NCI-H187 treated with DMSO at 0.1 percent for 48 hours (cell line): ENCODE measurements at places on chromosomes 12 and 14.

DNA sequence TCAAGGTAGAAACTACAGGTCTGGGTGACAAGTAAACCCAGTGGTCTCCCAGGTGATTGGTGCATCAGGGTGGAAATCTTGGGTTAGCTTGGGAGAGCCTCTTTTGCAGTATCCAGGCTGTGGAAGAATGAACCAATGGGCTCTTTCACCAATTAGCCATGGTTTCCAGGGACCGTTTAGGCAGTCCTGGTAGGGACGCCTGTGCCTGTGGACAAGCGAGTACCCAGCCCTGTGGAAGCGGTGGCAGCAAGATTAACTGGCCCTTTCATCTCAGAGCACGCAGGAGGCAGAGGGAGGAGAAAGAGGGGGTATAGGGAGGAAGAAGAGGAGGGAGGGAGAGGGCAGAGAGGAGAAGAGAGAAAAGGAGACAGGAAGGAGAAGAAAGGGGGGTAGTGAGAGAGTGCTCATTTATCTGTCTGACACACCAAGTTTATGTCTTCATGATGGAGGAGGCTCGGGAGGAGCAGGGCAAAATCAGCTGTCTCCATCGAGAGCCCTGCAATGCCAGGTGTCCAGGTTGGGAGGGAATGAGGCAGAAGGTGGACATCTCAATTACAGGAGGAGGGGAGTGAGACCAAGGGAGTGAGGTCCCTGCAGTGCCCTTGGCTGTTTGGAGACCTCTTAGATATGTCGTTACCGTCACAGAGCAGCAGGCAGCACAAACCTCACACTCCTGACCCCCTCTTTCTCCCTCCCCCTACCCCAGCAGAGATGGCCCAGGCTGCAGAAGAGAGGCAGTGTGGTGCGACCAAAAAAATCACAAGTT lies 4.6 kb upstream of the ZDHHC22 start:
- no peak for DNase-seq

DNA sequence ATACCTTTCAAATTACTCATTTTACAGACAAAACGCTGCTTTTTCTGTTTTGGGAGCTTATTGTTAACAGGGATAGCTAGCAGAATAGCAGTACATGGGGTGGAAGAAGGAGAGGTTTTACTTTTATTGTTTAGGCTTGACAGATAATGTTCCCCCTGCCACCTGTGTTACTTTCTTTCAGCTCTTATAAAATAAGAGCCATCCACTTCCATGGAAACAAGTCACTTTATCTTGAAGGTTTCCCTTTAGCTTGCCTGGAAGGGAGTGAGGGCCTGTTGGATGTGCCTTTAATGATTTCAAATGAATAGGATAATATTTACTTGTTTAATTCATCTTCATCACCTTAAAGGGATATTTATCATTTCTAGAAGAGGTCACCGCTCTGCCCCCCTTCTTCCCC lies 23.3 kb downstream of the GPATCH2L start:
- DNase-seq = no peak

DNA sequence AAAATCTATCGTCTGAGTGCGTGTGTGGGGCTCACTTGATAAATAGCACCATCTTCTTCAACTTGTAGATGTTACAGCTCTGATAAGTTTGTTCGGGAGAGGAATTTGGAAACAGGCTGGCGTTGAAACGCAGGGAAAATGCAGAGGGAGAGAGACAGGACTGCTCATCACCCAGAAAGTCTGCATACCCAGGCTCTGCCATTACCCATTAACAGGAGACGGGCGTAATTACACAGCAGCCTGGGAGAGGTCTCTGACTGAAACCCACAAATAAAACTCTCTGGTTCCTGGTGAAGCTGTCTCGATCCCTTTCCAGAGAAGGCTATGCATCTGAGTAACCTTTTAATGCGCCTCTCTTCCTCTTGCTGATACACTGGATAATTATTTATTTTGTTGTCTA lies 547.3 kb downstream of the BCL11B start:
- no peak for DNase-seq

DNA sequence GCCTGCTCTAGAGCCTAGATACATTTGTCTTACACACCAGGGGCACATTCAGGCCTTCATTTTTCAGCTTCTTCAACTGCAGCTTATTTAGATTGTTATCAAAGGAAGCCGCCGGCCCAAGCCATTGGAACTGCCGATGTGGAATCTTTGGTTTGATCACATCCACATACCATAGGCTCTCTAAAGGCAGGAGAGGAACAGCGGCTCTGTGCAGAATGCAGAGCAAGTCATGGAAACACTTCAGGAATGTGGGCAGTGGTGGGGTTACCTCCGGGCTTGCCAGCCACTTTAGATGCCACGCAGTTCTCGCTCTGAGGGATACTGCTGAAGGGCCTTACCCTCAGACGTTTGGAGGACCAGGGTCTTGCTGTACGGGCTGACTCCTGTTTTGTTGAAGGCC lies 53.4 kb upstream of the PYGL start:
- DNase-seq = no peak

DNA sequence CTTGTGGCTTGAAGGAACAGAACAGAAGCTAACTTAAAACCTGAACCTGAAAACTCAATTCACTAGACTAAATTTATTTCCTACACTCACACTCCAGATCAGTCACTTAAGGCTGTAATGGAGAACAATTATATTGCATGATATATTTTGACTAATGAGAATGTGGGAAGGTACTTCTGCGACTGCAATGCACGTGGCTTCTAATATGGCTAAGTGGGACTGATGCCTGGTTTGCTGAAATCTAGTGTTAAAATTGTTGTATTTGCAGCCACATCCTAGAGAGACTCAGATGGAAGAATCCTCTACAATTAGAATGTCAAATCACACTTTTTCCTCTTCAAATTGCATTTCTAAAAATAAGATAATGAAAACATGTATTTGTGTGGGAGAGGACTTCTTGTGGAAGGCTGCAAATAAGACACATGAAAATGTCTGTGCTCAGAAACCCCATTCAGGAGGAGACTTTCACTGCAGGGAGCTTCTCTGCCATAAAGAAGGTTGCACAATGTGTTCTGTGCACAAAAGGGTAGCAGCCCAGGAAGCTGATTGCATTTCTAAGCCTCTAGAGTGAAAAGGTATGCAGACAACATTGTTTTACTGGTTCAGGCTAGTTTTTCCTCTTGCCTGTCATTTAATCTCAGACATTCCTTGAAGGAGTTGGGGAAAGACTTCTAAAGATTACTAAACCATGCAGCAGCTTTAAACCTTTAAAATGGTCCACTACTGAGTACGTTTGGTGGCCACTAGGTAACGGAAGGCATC lies 224.3 kb downstream of the NEDD1 start:
- no peak for DNase-seq

DNA sequence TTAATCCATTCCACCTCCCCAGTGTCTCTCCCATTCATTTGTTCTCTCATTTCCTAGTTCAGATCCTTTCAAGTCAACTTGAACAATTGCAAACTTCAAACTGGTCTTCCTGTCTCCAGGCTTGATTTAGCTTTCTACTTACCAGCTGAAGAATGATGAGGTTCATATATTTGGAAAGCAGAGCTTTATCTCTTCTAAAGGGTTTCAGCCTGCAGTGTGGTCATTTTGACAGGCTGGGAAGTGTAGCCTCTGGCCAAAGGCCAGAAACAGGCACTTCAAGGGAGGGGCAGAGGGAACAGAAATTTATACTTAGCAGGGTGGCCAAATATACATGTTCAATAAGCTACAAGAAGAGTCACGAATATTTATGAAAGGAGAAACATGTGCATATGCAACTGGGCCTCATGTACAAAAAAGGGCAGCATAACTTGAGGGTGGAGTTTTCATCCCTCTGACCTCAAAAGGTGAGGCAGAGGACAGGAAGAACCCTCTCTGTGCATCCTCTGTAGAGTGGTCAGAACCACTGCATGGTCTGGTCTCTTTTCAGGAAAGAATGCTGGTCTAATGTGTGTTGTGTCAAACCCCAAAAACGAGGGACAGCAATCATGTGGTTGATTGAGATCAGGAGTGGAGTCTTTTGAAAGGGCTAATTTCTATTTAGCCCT lies 34.0 kb upstream of the HECTD1 start:
- DNase-seq = no peak

GRCh38 chr12:62301080-62301798 lies 41.0 kb downstream of the USP15 start:
- DNase-seq = no peak

- peak; percentile 88 for DNase-seq
Measured at GRCh38 chr14:76920331-76921087, 94.3 kb downstream of the LRRC74A start.

- no peak for DNase-seq
Measured at GRCh38 chr12:38903596-38903995, 1.8 kb downstream of the CPNE8 start.

GRCh38 chr12:10392394-10392930 lies 2.6 kb upstream of the KLRK1 start:
- no peak for DNase-seq

DNA sequence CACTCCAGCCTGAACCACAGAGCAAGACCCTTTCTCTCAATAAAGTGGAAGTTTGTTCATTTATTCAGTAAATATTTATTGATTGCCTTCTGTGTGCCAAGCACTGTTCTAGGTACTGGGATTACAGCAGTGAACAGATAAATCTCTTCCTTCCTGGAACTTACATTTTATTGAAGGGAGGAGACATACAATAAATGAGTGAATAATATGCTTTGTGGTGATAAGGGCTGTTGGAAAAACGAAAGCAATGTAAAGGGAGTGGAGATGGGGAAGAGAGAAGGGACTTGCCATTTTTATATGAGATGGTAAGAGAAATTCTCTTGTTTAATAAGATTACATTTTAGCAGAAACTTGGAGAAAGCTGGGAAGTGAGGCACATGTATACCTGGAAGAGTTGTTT lies 1.6 kb downstream of the GSKIP start:
- DNase-seq = no peak

DNA sequence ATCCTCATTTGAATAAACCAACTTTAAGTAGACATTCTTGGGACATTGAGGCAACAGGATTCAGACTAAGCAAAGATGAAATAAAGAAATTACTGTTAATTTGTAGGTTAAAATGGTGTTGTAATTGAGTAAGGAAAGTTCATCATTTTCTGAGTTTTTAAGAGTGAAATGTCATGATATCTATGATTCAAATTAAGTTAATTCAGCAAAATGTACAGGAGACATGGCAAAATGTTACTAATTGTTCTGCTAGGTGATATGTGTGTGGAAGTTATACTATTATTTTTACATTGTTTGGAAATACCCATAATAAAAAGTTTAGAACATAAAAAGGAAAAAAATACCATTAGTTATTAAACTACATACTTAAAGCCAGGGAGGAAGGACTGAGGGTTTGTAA lies 55.0 kb upstream of the EGLN3 start:
- DNase-seq = no peak

GRCh38 chr12:75864161-75864560 lies 167.4 kb downstream of the PHLDA1 start:
- no peak for DNase-seq

DNA sequence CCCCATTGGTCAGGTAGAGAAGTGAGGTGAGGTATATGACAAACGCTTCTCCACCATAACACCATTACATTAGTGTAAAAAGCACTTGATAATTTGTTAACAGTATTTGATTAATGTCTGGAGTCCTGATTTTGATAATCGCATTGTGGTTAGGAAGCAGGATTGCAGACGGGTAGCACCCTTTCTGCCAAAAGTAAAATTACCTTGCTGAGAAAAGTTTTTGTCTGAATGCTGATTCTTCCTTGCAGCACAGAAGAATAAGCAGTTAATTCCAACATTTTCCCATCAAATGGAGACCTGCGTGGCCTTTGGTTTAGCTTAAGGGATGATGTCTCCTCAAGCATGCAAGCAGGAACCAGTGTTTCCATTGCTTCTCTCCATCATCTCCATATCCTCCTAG lies 1090.2 kb upstream of the TMEM132C start:
- no peak for DNase-seq

- no peak for DNase-seq
Measured at GRCh38 chr14:61444215-61444768, 122.9 kb downstream of the PRKCH start.

- peak; percentile 66 for DNase-seq
Measured at GRCh38 chr12:108634341-108634751, 652 bp upstream of the SELPLG start.

- no peak for DNase-seq
Measured at GRCh38 chr12:64814432-64814831, 10.0 kb upstream of the TBC1D30 start.

- peak; percentile 54 for DNase-seq
Measured at GRCh38 chr14:36281309-36281708, 39.1 kb downstream of the MBIP start.

GRCh38 chr12:109389146-109389545 lies 41.4 kb downstream of the MYO1H start:
- no peak for DNase-seq

GRCh38 chr14:101398011-101398410 lies 163.3 kb upstream of the DIO3 start:
- no peak for DNase-seq

GRCh38 chr12:67964456-67964855 lies 24.8 kb upstream of the IFNG-AS1 start:
- no peak for DNase-seq

DNA sequence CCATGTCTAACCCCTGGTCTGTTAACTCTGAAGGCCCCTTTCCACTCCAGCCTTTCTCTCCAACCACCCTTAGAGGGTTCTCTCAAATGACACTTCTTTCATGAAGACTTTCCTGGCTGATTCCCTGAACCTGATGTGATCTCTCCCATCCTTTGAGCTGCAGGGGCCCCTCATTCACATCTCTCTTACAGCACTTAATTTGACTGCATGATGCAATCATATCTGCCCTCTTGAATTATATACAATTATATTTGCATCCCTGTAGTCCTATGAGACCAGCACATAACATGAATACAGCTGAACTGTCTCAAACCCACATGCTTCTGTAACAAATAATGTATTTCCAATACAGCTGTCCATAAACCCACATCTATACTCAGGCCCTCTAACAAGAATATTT lies 56.4 kb downstream of the PPP2R5E start:
- no peak for DNase-seq

DNA sequence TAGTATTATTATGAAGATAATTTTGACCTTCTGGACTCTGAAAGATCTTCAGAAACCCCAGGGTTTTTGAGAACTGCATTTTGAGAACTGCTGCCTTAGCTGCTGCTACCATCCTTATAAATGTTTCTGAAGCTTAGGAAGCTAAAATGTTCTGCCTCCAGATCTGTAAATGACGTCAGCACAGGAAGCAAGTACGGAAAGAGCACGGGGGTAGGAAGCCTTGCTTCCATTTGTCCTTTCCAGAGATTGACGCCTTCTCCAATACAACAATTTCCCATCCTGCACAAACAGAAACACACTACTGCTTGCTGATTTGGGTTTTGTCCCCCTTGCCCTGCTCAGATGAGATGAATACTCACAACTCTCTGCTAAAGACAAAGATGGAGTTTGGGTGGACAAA lies 17.9 kb downstream of the RAD52 start:
- DNase-seq = no peak

GRCh38 chr14:104803912-104804410 lies 3.1 kb downstream of the ZBTB42 start:
- no peak for DNase-seq

DNA sequence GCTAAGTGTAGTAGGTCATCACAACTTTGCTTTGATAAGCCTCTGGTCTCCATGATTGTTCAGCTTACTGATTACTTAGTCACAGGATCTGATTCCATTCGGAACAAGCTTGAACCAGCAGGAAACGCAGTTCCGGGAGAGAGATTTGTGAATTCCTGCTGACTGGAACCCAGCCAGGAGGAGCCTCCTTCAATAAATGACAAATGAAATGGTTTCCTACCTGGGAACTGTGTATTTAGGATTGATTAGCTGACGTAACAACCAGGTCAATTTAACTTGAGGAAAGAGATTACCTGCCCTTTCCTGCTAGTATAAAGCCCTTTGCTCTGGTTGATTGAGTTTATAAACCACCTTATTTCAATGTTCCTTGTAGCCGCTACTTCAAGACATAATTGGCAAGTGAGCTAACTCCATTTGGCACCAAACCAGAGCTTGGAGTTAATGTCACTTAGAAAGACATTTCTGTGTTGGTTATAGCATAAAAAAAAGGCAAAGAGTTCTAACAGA lies 35.1 kb upstream of the KCNH3 start:
- no peak for DNase-seq
